ENCODE measurements at places on chromosomes 7 and 10.

- DNase-seq = no peak
Measured at GRCh38 chr7:116231949-116232348, 21.6 kb downstream of the TES start.

DNA sequence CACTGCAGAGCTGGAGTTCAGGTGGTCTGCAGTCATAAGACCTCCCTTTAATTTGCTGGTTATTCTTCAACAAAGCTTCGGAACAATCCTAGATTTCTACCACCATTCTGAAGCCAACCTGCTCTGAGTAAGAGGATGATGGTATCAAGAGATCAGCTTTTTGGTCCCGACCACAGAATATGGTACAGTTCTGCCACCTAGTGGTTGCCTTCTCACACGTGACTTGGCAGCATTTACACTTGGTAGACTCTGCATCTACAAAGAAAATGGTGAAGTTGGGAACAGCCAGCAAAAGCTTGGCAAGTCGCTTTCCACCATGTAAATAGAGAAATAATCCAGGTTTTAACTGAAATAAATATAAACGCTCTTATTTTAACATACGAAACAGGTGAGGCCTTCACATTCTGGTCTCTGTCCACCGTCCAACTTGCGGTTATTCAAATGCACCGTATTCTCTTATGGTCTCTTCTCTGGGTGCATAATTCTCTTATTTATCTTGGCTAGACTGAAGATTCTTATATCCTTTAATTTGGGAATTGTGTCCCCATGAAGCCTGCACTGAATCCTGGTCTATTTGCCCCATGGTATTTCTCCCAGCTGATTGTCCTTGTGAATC lies 173.9 kb upstream of the GRM3 start:
- no peak for DNase-seq

- no peak for DNase-seq
Measured at GRCh38 chr10:93261961-93262610, 188.4 kb downstream of the CYP26A1 start.

GRCh38 chr7:143419880-143420279 lies 11.2 kb upstream of the EPHA1 start:
- no peak for DNase-seq

DNA sequence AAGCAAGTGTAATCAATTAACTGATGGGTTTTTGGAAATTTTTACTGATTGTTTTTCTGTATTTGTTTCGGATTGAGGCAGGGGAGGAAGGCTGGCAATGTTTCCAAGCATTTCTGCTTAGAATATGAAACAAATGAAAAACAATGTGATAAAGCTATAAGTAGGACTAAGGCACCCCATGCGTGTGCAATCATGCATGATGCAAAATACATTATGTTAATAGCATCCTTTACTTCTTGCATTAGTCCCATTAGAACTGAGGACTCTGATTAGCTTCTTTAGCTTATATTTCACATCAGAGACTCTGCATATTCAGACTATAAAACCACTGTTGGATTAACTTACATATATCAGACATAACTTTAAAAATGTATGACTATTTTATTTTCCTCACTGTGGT lies 48.7 kb upstream of the AGMO start:
- DNase-seq = no peak

GRCh38 chr7:151699928-151700319 lies 177.0 kb downstream of the PRKAG2 start:
- DNase-seq = no peak

- DNase-seq = no peak
Measured at GRCh38 chr10:101597091-101597900, 9.2 kb downstream of the DPCD start.

- no peak for DNase-seq
Measured at GRCh38 chr7:105267244-105267643, 121.5 kb downstream of the SRPK2 start.

DNA sequence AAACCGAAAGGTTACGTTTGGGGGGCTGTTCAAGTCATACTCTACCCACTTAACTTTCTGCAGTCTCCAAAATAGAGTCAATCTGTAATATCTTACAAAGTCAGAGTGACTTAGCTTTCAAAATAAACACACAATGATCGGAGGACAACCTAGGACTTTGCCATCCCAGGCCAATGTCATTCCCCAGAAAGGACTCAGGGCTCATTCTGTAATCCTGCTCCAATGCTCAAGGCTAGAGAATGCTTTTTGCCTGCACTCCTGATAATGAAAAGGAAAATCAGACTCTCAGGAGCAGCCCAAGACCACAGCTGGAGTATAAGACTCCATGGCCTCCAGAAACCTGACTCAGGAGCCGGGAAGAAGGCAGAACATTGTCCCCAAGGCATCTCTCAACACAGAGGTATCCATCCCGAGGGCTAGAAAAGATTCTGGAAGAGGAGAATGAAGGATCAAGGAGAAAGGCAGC lies 28.5 kb upstream of the ASCC1 start:
- no peak for DNase-seq

DNA sequence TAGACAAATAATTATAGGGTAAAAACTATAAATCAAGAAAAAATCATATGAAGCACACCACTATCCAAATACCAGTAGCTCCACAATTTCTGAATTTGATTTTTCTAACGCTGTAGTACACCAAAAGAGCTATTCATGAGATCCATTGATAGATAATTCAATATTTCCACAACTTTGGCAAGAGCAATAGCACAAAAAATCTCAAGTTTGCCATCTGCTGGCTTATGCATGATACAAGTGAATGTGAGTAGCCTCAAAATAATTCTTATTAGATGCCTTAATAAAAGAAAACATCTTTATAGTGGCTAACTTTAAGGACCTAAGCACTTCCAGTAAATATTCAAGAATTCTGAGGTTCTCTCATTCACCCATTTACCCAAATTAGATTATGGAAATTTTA lies 2.2 kb upstream of the TMEM196 start:
- no peak for DNase-seq

- DNase-seq = no peak
Measured at GRCh38 chr10:6411436-6411835, 168.6 kb downstream of the PRKCQ start.

DNA sequence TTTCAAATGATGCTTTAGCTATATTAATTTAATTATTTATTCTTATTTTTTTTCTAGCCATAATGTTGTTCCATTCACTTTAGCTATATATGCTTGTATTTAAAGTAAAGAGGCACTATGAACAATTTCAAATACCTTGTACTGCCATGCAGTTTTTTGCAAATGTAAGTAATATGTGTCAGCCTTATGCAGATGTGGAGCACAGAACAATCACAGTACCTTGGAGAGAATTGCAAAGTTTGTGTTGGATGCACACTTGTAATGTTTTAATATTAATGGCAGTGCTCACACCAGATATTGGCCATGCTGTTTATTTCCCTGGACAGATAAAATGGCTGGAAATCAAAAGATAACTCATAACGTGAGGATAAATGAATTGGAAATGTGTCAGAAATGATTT lies 663.5 kb upstream of the SEMA3D start:
- no peak for DNase-seq

DNA sequence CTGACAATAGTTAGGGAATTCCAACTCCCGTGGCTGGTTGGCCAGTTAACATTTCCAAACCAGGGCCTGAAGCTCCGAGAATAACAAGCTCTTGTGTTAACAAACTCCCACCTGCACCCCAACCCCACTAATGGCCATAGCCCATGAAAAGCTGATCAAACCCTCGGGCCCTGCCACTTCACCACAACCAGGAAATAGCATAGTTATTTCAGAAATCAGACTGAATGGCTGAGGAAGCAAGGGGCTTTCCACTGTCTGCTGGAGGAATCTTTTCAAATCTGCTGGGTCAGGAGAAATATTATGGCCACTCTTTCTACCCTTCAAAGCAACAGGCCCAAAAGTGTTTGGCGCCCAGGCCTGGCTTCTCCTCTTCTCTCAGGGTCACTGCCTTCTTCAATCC lies 145.6 kb downstream of the GLCCI1 start:
- no peak for DNase-seq

DNA sequence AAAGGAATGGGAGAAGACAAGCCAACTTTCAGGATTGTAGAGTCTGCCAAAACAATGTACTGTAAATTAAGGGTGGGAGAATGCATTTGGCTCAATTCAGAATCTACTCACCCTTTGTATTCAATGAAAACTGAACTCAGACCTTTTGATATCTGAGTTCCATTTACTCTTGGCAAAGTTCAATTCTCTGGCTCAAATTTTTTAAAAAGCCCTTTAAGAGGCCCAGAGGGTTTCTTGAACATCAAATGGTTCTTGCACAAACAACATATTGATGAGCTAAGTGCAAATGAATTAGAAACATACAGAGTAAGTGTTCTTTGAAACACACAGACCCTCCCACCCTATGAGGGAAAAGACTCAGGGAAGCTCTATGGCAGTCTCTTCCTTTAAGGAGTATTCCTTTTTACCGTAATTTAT lies 5.2 kb upstream of the XPNPEP1 start:
- no peak for DNase-seq

DNA sequence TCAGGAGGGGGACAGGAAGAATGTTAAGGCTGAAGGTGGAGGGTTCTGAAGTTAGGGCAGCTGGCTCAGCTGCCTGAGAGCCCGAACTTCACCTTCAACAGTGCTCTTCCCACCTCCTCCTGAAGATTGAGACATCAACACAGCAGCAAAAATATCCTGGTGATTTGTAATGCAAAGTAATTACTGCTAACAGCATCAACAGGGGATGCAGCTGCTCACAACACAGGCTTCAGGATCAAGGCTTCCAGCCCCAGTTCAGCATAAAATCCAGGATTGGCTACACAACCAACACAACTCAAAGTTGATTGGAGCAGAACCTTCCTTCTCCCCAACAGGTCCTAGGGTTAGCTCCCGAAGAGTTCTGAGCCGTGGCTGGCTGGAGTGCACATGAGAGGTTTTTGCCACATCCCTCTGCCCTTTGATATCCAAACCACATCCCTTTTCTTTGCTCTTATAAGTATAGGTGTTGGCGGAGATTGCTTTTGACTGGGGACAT lies 242.4 kb downstream of the KIAA1217 start:
- DNase-seq = no peak

DNA sequence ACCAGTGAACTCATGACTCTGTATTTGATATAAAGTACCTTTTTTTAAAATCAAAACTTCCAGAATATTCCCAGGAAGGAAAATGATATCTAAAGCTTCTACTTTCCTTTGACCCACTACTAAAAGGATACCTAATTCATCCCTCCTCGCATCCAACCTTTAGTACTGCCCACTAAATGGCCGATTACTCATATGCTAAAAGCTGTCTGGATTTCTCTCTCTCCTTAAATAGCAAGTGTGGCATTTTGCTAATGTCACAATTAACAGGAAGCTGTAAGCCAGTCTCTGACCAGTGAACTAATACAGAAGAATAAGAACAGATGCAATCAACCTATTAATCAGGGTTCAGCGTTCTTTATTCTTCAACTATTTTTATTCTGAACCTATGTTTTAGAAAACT lies 59.0 kb downstream of the DNAJB9 start:
- no peak for DNase-seq

- no peak for DNase-seq
Measured at GRCh38 chr10:32139223-32140073, 83.2 kb upstream of the KIF5B start.

GRCh38 chr7:116601426-116601825 lies 70.6 kb upstream of the MET start:
- no peak for DNase-seq
